ENCODE measurements at places on chromosomes 12 and 14.

DNA sequence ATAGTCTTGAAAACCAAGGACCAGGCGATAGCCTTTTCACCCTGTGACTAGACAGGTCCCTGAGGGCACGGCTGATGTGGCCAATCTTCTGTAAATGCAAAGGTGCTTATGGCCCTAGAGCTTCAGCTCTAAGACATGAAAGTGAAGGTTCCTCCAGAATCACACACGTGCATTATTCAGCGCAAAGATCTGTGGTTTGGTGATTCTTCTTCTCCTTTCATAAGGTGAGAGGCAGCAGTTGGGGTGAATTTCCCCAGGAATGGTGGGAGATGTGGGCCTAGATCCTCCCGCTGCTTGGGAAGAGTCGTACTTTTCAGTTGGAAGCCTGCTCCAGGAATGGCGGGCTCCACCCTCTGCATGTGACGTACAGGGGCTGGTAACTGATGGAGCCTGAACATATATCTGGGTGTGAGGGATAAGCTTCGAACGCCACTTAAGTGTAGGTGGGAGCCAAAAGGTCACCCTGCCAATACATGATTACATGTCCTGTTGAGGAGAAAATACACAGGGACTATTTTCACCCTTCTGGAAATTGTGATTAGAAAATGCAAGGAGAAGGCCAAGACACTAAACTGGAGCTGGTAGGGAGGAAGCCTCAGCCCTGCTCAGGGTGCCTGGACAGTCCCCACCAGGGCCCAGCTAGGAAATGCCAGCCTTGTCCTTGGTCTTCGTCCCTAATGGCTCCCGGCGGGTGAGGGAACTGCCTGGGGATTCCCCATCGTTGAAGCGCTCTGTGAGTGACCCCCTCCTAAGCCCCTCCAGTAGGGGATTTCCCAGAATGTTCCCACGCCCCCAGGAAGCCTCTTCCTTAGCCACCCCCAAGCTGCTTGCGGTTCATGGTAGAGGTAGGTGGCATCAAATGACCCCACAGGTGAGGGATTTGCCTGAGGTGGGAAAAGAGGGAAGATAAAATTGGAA is 17.6 kb downstream of the BATF start:
- DNase-seq, result peak; percentile 81

DNA sequence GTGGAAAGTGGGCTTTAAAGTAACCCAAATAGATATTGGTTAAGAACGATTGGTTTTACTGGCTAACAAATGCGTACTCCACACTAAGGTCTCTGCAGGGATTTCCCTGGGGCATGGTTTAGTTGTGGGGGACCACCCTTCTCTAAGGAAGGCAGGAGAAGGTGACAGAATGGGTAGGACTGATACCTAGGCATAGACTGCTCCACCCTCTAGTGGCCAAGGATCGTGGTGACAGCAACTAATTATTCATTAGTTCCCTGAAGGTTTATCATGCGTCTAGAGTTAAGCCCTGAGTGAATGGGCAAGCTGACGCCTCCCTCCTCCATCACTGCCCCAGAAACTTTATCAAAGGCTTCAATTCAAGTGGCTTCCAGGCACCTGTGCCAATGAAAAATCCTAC is 9.1 kb downstream of the FAM181A start:
- peak; percentile 48 for DNase-seq

- peak; percentile 93 for DNase-seq
Measured at GRCh38 chr12:98503342-98503591, 12.1 kb upstream of the TMPO start.

DNA sequence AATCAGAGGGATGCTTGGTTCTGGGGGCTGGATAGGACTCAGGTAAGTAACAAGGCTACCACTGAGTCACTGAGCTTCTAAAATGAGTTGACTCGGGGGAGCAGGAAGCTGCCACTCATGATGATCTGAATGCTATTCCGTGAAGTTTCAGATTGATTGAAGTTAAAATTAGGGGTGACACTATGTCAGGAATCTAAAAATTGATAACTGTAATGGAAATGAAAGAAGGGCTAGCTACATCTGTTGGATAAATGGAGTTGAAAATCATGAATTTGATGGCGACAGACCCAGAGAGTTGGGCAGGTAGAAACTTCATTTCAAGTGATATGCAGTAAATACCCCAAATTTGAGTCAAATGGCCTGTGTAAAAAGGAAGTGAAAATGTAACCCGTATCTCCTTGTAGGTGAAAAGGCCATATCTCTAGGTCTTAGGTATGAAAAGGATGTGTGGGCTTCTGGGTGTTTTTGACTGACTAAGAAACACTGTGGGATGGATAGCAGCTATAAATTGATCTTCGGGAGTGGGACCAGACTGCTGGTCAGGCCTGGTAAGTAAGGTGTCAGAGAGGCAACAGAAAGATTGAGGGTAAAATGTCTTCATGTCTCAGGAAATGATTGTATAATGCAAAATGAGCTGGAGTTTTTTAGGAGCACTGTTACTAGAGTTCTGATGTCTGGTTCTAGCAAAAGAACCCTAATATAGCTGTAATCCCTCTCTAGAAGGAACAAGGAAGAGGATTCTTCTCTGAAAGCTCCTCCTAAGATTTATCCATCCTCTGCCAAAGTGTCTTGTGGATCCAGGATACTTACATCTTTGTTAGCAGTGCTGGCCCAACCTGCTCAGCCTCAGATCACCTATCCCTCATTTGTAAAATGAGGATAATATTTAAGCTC is 57.3 kb downstream of the DAD1 start:
- DNase-seq, result peak; percentile 79

DNA sequence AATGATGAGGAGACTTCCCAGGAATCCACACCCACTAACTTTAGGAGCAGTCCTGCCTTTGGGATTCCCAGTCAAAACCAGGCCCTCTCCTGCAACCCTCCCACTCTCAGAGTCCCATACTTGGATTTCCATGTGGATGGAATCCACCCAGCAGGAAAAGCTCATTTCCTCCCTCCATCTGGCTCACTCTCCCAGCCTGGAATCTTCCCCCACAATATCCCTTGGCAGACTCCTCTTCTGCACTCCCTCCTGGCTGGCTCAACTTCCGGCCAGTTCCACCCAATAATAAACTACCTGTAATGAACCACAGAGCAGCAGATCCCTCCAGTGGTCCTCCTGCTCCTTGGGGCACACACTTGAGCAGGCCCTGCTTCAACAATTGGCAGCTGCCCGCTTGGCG is 102.8 kb upstream of the EGLN3 start:
- no peak for DNase-seq

- DNase-seq, result no peak
Measured at GRCh38 chr14:94888121-94888520, 118.2 kb upstream of the GSC start.

Data from B cell (primary cell).